ENCODE measurements at places on chromosomes 11 and 22.
A peak's percentile ranks its signal among the peaks of the same experiment; 100 is the strongest.

- no peak for DNase-seq
These were observed 7.1 kb upstream of the CDC42EP2 start for GRCh38 chr11:65307298-65308229.

DNA sequence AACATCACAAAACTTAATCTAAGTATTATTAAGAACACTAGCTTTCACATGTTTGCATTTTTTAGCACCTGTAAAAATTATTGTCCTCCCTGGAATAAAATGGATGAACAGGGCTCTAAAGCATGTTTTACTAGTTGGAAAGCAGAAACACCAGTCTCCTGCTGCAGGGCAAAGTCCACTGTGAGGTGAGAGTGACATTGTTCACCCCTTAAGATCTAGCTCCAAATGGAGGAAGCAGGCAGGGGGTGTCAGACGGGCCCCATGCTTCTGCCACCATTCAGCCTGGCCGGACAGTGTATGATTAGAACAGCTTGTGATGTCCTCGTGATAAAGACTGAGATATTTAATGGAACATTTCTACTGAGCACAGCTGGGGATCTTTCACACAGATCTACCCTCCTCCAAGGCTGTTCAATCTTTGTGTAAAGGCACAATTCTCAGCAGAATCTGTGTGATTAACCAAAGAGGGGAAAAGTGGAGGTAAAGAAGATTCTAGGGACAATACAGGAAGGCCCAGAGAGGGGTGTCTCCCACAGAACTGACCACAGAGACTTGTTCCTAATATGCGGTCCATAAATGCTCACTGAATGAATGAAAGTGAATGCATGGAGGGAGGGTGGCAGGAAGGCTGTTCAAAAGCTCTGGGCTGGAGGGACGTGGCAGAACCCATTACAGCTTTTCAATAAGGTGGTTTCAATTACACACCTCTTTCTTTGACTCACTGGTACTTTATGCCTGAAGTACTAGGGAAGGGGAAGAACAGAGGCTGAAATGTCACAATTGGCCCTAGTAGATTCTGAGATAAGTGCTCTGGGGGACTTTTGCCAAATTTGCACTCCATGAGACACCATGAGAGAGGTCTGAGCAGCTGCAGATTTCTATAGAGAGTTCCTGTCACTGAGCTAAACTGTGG is 239.1 kb upstream of the ARHGAP20 start:
- DNase-seq: no peak

DNA sequence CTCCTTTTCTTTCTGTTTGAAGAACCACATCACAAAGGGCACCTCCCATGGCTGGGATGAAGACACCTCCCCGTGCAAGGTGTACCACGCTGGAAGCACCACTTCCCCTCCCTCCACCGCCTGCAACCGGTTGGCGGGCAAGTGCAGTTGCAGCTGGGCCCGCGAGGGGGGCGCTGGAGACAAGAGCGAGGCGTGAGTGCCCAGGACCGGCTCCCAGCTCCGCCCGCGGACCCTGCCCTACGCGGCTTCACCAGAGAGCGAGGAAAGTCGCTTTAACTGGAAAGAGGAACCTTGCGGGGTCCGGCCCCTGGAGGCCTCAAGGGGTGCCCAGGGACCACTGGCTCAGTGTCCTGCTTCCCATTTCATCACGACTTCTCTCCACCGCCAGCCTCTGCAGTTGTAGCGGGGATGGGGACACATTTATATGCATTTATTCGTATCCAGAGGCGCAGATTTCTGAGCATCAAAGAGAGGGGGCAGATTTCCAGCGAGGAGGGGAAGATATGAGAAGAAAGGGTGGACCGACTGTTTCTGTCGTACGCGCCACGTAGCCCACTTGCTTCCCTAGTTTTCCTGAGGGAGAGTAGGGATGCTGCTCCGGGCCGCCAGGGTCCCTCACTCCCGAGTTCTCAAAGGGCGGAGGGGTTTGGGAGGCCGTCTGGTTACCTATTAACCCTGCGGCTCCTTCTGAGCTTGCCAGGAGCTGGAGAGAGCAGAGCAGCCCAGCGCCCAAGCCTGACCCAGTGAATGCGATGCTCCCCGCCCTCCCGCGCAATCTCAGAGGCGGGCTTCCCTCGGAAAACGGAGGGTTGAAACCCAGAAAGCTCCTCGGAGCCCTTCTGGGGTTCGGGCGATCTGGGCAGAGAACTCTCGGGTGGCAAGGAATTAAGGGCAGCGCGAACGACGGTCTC is 3.5 kb downstream of the ESAM start:
- peak; percentile 84 for DNase-seq

DNA sequence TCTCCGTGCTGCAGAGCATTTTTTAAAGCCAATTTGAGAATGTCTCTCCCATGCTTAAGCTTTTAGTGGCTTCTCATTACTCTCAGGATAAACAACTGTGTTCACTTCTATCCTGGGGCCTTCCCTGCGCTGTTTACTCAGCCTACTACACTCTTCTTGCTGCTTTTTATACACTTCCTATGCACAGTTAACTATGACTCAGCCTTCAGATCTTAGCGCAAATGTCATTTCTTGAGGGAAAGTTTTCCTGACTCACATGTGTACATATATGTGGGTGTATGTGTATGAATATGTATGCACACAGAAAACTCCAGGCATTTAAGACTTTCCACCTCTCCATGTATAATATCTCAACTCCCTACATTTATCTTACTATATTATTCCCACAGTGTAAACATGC is 9.8 kb downstream of the THAP12 start:
- DNase-seq: no peak

GRCh38 chr11:26558190-26558589 is 13.9 kb downstream of the MUC15 start:
- no peak for DNase-seq

- no peak for DNase-seq
These were observed 93.3 kb downstream of the ABTB2 start for GRCh38 chr11:34264303-34265110.

DNA sequence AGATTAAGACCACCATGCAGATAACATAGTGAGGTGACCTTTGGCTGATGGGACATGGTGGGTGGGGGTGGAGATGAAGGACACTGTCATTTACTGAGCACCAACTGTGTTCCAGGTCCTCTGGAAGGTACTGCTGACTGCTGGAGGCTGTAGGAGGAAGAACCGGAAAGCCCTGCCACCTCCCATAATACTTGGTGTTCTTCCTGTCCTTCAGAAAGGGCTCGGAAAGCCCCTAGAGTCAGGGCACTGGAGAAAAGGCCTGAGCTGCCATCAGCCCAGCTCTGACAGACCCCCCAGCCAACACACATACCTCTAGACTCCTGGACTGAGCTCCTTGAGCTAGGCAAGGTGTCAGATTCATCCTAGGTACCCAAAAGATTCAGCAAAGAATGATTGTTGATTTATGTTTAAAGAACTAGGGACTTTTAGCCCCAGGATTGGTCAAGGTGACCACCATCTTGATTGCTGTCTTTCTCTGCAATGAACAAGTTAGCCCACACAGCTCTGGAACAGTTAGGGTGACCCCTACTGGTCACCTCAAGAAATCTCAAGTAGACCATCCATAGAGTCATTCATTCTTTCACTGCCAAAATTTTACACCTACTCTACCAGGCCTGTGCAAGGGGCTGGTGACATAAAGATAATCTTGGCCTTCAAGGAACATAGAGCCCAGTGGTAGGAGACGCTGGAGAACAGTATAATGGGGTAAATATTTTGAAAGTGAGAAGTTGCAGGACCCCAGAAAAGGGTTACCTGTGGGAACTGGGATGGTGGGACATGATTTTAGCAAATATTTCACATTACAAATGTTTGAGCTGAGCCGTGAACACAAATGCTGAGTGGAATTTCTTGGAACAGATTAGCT is 39.4 kb downstream of the IRAG1 start:
- DNase-seq: no peak

GRCh38 chr11:128643661-128644317 is 50.1 kb upstream of the FLI1 start:
- no peak for DNase-seq

DNA sequence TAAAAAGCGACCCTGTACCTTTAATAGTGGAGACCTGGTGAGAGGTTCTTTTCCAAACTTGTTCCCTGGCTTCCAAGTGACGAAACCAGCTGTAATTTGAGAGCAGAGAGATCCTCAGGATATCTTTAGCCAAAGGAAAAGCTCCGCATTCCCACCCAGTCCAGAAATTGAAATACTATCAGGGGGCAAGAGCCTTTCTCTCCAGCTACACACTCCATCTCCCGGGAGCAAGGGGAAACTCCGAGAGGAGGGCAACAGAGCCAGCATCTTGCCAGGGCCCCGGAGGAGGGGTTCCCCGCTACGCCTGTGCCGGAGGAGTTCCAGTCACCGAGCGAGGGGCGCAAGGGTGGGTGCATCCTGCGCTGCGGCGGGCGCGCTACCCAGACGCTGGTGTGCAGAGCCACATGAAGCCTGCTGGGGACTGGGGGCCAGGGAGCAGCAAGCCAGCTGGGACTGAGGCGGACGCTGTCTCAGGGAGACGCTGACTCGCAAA is at the start of gene FIBIN:
TSS of gene FIBIN (plus strand) at position 148 of the 493 bp plus-strand sequence. CDS start 415 bp downstream, outside the sequence.
- DNase-seq: no peak

DNA sequence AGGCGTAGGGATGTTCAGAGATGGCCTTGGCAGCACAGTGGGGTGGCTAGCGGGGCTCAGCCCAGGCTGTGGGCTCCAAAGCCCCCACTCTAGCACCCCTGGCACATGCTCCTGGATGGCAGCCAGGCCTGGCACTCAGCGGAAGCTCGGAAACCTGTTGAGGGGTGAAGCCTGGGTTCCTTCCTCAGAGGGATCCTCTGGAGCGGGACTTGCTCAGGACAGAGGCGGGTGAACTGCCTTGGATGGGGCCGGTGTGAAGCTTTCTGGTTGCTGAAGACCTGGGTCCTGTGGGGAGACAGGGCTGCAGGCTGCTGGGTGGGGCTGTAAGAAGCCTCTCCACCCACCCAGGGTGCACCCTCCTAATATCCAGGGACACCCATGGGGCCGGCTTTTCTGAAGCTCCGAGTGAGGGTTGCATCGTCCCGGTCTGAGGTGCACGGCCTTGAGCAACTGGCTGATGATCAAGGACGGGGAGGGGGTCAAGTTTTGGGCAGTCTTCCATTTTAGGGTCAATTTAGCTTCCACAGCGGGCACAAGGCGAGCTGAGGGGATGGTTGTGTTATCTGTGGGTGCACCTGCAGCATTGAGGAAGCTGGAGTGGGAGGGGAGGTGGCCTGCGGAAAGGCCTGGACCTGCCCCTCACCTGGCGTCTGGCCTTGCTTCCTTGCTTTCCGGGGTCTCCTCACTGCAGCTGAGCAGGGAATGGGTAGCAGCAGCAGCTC is 5.2 kb downstream of the MRGPRE start:
- DNase-seq: no peak

- DNase-seq: no peak
These were observed 7.4 kb downstream of the CD82 start for GRCh38 chr11:44572884-44573283.

GRCh38 chr11:29129844-29130243 is 887.0 kb downstream of the KCNA4 start:
- DNase-seq: no peak

- DNase-seq: no peak
These were observed 643.9 kb downstream of the BRD1 start for GRCh38 chr22:49183826-49184216.

DNA sequence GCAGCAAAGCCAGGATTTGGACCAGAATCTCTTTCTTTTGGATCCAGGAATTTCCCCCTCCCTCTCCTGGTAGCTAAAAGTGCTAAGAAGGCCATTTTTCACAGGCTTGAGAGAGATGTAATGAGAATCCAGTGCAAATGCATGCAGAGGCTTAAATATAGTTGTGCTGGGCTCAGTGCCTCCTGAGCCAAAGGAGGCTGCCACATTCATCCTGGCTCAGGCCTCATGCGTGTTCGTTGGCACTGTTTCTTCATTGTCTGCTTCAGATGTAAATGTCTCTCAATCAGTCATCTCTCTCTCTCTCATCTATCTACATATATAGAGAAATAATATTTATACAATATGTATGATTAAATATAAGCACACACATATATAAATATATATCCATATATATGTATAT is 83.6 kb downstream of the INSC start:
- DNase-seq: no peak

GRCh38 chr11:127651175-127651887 is 650.8 kb upstream of the KIRREL3 start:
- DNase-seq: no peak

- DNase-seq: no peak
These were observed 356.6 kb downstream of the CASP12 start for GRCh38 chr11:104541701-104542100.

DNA sequence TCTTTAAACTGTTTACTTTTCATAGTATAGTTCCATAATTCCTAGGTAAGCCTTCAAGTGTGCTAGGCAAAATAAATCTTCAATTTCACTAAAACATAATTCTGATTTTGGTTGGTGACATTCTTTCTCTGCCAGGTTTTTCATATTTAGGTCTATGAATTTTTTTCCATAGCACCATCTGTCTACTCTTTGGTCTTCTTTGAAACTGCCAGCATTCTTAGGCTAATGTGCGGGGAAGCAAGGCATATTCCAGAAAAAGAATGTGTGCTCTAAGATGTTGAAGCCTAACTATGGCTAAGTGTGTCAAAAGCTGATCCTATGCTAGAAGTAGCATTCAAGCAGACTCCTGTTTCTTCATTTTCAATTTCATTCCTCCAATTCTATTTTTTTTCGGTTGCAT is 213.9 kb upstream of the C11orf87 start:
- no peak for DNase-seq

GRCh38 chr11:85180528-85180927 is 446.6 kb downstream of the DLG2 start:
- DNase-seq: no peak

GRCh38 chr11:44580701-44581100 is 15.2 kb downstream of the CD82 start:
- no peak for DNase-seq

- no peak for DNase-seq
These were observed 85.6 kb upstream of the PARVA start for GRCh38 chr11:12291766-12292165.

- DNase-seq: no peak
These were observed 32.7 kb downstream of the C11orf91 start for GRCh38 chr11:33667819-33668467.

DNA sequence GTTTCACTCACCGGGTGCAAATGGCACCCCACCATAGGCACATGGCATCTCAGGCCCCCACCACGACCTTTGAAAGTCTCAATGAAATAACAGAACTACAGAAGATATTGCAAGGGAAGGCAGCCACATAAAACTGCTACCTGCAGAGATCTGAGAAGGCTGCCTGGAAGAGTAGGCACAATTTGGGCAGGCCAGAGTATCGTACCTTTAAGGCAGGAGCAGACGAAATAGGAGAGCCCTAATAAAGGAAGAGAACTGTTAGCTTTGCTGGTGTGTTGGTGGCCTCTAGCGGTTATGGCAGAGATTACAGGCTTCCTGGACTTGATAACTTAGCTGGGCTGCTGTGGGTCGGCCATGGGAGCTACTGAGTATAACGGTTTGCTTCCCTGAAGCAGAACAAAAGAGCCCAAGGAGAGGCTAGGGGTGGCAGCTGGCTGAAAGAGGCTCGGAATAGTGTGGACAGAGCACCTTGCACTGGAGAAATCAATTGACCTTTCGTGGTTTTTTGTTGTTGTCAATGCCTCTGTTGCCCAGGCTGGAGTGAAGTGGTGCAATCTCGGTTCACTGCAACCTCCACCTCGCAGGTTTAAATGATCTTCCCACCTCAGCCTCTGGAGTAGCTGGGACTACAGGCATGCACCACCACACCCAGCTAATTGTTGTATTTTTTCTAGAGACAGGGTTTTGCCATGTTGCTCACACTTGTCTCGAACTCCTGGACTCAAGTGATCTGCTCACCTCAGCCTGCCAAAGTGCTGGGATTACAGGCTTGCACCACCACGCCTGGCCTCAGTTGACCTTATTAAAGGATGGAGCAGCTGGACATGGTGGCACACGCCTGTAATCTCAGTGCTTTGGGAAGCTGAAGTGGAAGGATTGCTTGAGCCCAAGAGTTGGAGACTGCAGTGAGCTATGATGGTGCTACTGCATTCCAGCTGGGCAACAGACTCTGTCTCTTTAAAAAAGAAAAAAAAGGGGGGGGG is 4.8 kb downstream of the SDF2L1 start:
- no peak for DNase-seq

Data from ascending aorta (tissue), 2 donors.